Kidney tubule cell (primary cell): ENCODE measurements at places on chromosomes 7 and 10.

- DNase-seq: no peak
These were observed 131.3 kb upstream of the ZEB1 start for GRCh38 chr10:31187607-31188210.

- no peak for DNase-seq
These were observed 12.5 kb upstream of the NKX2-3 start for GRCh38 chr10:99520040-99520846.

- peak; percentile 34 for DNase-seq
These were observed 6.5 kb upstream of the OIT3 start for GRCh38 chr10:72887043-72887442.

DNA sequence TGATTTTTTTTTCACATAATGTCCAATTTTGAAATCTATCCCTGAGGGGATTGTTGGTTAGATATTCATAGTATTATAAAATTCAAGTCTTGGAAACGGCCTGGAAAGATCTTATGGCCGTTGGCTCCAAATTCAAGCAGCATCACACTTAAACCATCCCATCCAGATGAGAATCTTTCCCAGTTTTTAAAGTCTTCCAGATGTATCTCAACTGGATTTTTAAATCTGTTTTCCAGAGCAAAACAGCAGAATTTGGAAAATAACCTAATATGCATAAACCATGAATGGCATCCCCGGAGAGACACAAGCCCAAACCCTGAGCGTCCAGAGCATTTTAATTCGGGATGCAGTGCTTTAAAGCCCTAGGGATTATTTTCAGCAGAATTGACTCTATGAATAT, 208.2 kb upstream of the PRKCQ start:
- no peak for DNase-seq

- no peak for DNase-seq
These were observed 20.2 kb downstream of the GNAI1 start for GRCh38 chr7:80154656-80155333.

DNA sequence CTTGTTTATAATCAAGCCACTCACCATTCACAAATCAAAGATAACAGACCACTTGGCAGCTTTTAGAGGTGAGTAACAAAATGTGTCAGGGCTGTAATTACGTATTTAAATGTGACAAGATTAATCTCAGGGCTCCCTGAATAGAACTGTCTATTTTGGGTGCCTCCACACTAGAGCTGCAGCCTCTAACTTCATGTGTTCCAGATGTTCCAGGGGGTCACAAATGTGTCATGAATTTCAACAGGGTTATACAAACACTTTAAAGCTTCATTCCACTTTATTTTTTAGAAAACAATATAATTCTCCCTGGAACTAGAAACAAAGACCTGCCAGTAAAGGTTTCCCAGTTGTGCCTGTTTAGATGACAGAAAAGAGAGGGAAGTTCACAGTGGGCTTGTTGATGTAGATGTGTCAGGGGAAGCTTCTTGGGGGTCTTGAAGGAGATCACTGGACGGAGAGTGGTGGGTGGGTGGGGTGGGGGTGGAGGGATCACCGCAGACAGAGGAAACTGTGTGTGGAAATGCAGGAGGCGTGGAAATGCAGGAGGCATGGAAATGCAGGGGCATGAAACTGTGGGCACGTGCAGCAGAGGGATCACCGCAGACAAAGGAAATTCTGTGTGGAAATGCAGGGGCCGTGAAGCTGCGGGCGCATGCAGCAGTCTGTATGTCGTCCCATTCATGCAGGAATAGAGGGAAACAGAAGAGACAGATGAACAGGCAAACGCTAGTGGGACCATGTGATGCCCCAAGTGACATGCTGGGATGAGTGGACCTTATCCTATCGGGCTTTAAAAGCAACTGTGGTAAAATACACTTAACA, 42.0 kb upstream of the TRIL start:
- DNase-seq: no peak

DNA sequence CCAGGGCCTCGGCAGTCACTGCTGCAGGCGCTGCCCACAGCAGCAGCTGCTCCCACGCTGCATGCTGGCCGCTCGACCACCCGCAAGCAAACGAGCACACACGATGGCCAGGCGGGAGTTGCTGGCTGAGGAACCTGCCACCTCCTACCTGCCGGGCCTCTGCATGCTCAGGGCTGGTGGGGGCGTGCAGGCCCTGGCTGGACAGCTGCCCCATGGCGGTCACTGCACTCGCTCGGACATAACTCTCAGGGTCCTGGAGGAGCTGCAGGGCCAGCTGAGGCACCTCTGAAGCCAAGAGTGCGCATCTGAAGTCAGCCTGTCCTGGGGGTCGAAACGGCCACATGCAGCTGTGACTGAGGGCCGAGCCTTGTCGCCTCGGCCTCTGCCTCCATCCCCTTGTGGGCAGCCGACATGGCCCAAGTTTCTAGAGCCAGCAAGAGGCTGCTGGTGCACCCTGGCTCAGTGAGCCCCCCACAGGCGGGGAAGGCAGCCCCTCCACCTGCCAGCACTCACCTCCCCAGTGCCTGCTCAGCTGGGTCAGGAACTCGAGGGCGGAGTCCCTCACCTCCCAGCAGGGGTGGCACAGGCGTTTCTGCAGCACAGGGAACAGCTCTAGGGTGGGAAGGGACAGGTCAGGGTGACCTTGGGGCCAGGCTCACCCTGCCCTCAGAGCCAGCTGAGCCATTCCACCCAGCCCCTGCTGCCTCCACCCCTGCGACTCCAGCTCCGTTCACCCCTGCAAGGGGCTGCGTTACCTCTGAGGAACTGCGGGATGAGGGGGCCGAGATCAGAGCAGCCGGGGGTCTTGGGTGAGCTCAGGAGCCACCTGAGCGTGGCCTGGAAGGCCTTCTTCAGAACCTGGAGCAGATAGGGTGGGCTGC, 16.1 kb downstream of the BRAT1 start:
- no peak for DNase-seq
